ENCODE measurements at places on chromosomes 7 and 10.

DNA sequence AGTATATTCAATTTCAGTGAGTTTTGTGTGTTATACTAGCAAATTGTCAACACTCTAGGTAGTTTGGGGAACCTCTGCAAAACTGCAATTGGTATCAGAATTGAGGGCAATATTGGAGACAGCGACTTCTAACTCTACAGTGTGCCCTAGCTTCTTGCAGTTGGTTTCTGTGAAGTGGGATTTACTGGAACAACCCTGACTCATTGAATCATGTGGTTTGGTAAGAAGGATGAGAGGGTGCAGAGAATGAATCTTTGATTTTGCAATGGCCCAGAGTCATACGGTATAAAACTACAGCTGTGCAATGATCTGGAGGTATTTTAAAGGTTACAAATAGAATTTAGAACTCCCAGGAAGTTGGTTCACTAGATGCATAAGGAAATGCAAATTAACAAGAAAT lies 129.1 kb upstream of the PPP1R3A start:
- no peaks in the 10 kb centered on the region for H3K27me3 ChIP-seq
- DNase-seq, result no peak
- H3K27ac ChIP-seq, result no peak overlapping the region

DNA sequence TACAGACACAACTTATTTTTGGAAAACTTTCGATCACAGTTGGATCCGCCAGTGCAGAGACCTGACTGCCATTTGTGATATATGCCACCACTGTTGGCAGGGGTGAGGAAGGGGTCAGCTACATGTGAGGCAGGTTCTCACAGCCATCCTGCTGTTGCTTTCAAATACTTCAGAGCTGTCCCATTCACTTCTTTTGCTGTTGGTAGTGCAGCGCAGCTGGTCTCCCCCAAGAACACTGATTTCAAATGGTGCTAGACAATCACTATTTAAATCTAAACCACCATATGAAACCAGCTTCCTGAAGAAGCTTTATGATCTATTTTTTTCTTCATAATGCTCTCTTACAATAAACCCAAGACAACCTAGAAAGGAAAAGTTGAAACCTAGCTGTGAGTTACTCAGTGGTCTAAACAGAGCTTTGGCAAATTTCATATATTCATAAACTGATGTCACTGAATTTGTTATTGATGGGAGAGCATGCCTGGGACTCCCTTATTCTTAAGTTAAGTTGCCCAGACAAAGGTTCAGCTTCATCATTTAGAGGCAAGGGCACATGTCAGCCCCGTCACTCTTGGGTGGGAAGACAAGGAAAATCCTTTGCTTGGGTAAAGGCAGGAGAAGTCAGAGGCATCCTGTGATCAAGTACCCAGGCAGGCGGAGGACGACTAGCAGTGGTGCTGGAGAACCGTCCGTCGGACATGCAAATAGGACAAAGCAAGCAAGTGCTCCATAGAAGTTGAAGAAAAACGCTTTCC lies 143.4 kb upstream of the KLF14 start:
- H3K36me3 ChIP-seq, result peaks cover 8% of the 10 kb centered on the region
- no peak overlapping the region for H3K27ac ChIP-seq

- no peaks in the 10 kb centered on the region for H3K27me3 ChIP-seq
- H3K4me3 ChIP-seq, result no peak overlapping the region
- DNase-seq, result no peak
Observed at GRCh38 chr10:85647741-85648140, 718.9 kb downstream of the GRID1 start.

DNA sequence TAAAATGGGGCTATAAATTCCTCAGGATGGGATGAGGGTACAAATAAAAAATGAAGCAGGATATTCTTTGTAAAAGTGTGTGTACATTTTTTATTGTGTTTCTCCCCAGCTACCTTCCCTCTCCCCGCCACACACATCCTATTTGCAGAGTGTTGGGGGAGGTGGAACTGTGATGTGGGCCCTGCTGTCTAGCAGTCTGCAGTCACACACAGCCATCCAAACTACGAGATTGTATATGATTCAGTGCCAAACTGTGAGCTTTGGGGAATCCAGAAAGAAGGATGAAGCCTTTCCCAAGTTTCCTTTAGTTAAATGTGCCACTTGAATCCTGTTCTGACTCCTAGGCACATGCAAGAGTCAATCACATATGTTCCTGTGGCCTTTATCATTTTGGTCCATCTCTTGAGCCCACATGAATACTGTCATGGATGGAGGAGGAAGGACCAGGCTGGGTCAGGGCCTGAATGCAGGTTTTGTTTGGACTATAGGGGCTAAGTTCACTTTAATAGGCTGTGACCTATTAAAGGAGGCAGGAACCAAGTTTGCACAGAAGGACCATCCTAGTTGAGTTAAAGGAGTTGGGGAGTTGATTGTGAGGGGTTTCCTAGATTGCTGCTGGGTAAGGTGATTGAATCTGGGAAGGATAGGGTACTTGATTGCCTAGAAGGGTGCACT lies 1.1 kb upstream of the SEMA4G start:
- H3K36me3 ChIP-seq, result no peaks in the 10 kb centered on the region
- H3K4me3 ChIP-seq, result no peak overlapping the region
- DNase-seq, result no peak
- 0 out of 2 replicates have a peak, but pooled peaks cover 3% of the 10 kb centered on the region for H3K27me3 ChIP-seq

- DNase-seq, result no peak
- H3K27me3 ChIP-seq, result no peaks in the 10 kb centered on the region
- H3K4me3 ChIP-seq, result no peak overlapping the region
- H3K36me3 ChIP-seq, result peaks cover 4% of the 10 kb centered on the region
- H3K4me1 ChIP-seq, result no peaks in the 10 kb centered on the region
- H3K27ac ChIP-seq, result no peak overlapping the region
Observed at GRCh38 chr10:412109-412508, 276.9 kb downstream of the ZMYND11 start.

GRCh38 chr7:29102558-29103151 lies 43.7 kb downstream of the CPVL start:
- peak; percentile 52 for DNase-seq
- H3K4me1 ChIP-seq, result no peaks in the 10 kb centered on the region
- H3K4me3 ChIP-seq, result no peak overlapping the region

- no peak overlapping the region for H3K27ac ChIP-seq
- no peak overlapping the region for H3K4me3 ChIP-seq
- H3K27me3 ChIP-seq, result no peaks in the 10 kb centered on the region
- no peak for DNase-seq
- no peaks in the 10 kb centered on the region for H3K36me3 ChIP-seq
- peaks cover 20% of the 10 kb centered on the region for H3K4me1 ChIP-seq
Observed at GRCh38 chr7:9453521-9453920, 1020.1 kb downstream of the NXPH1 start.

DNA sequence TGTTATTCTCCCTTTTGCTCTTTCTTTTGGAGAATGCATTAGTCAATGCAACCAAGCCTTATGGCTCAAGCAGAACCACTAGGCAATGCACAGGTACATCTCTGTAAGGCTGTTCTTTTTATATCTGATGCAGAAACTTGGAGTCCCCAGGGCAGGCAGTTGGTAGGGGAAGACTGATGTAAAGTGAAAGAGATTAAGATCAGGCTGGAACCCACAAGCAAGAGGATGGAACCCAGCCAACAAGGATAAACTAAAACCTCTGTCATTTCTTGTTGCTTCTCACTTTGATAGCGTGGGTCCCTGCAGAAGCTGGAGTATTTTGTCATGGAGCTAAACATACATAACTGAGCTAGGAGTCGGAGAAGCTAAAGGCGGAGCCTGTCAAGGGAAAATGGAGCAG lies 142.9 kb downstream of the GPAM start:
- no peaks in the 10 kb centered on the region for H3K4me1 ChIP-seq
- no peak for DNase-seq
- no peak overlapping the region for H3K27ac ChIP-seq
- H3K4me3 ChIP-seq, result no peak overlapping the region

- H3K4me1 ChIP-seq, result no peaks in the 10 kb centered on the region
- no peaks in the 10 kb centered on the region for H3K27me3 ChIP-seq
- no peak overlapping the region for H3K27ac ChIP-seq
- DNase-seq, result no peak
Observed at GRCh38 chr7:140593672-140593982, 47.0 kb downstream of the DENND2A start.

DNA sequence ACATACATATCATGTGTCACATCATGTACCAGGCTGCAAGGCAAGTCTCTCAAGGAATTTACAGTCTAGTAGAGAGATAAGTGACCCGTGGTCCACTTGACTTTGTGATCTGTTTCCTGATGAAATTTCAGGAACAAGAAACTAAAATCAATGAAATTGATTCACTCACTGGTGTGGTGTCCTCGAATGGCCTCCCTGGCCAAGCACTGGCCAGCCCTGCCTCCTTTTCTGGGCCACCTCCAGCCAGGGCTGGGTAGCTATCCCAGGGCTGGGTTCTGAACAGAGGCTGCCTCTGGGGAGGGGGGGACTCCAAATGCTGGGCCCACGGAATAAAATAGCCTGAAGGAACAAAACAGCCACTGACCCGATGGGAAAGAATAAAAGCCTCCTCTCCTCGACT lies 182.2 kb downstream of the HERPUD2 start:
- no peak overlapping the region for H3K27ac ChIP-seq
- no peaks in the 10 kb centered on the region for H3K4me1 ChIP-seq
- no peaks in the 10 kb centered on the region for H3K27me3 ChIP-seq
- DNase-seq, result no peak
- H3K36me3 ChIP-seq, result no peaks in the 10 kb centered on the region

DNA sequence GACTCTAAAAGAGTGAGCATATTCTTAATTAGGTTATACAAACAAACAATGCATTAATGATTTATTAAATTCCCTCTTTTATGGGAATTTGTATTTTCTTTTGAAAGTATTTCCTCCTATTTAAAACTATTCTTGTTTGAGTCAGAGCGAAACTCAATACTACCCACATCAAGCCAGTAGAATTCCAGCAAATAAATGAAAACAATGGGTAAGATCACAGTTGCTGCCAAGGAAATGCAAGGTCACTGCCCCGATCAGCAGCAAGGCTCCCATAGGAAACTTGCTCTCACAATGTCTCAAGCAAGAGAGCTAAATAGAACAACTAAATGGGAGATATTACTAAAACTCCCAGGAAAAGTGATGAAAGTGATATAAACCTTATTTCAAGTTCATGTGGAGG lies 206.3 kb downstream of the THSD7A start:
- no peak for DNase-seq
- no peaks in the 10 kb centered on the region for H3K36me3 ChIP-seq
- H3K27ac ChIP-seq, result no peak overlapping the region
- H3K27me3 ChIP-seq, result no peaks in the 10 kb centered on the region

DNA sequence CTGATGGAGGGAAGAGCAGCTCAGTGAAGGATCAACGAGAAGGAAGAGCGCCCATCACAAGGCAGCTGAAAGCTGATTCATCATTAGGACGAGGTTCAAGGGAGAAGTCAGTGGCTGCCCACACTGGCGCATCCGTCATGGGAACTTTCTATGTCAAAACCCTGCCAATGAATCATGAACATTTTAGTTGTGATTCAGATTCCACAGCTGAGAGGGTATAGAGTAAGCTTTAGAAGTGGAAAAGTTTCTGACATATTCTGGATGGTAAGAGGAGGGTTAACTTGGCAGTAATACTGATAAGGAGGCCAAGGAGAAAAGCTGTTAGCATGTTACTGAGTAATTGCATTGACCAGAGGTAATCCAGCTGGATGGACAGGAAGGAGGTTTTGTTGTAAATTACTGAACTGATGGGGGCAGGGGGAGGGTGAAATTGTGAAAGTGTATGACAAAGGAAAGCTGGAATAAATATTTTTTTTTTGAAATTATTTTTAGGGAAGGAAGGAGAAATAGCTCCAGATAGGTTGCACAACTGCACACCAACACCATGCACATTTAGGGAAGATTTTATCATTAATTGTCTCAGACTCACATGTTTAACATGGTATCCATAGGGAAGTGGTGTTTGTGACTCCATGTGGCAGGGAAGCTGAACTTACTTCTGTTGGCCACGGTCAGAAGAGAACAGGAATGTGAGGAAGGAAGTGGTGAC lies 78.3 kb upstream of the NRP1 start:
- H3K36me3 ChIP-seq, result no peaks in the 10 kb centered on the region
- no peak overlapping the region for H3K4me3 ChIP-seq
- no peak for DNase-seq
- H3K27ac ChIP-seq, result no peak overlapping the region

DNA sequence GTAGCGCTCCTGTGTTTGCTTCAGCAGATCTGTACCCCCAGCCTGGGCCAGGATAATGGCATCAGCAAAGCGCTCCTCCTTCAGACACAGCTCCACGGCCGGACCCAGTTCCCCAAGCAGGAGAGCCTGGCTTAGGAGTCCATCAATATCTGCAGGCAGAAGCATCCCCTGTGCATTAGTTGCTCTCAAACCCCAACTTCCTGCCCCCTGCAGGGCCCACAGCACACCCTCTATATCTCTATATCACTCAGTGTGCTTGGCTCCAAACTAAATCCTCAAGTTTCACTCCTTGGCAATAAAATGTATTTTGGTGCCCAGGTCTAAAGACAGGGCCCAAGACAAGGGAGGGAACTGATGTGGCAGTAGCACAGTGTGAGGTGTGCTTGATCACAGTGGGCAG lies 21.6 kb downstream of the SEC31B start:
- DNase-seq, result no peak
- no peak overlapping the region for H3K27ac ChIP-seq
- H3K4me1 ChIP-seq, result peaks cover 20% of the 10 kb centered on the region
- H3K27me3 ChIP-seq, result no peaks in the 10 kb centered on the region

GRCh38 chr7:134602881-134603451 lies 43.7 kb upstream of the BPGM start:
- no peaks in the 10 kb centered on the region for H3K27me3 ChIP-seq
- H3K36me3 ChIP-seq, result no peaks in the 10 kb centered on the region
- H3K4me3 ChIP-seq, result no peak overlapping the region
- no peak for DNase-seq

- no peak for DNase-seq
- no peak overlapping the region for H3K27ac ChIP-seq
- H3K4me1 ChIP-seq, result peaks cover 43% of the 10 kb centered on the region
- no peak overlapping the region for H3K4me3 ChIP-seq
- H3K27me3 ChIP-seq, result no peaks in the 10 kb centered on the region
Observed at GRCh38 chr7:6164491-6164890, 107.9 kb downstream of the CYTH3 start.

- H3K4me3 ChIP-seq, result no peak overlapping the region
- no peaks in the 10 kb centered on the region for H3K27me3 ChIP-seq
- no peaks in the 10 kb centered on the region for H3K4me1 ChIP-seq
- no peak for DNase-seq
- H3K27ac ChIP-seq, result no peak overlapping the region
Observed at GRCh38 chr10:22805304-22805703, 90.9 kb upstream of the PIP4K2A start.

- no peak overlapping the region for H3K27ac ChIP-seq
- no peak for DNase-seq
- H3K36me3 ChIP-seq, result no peaks in the 10 kb centered on the region
- H3K27me3 ChIP-seq, result no peaks in the 10 kb centered on the region
- H3K4me1 ChIP-seq, result peaks cover 14% of the 10 kb centered on the region
Observed at GRCh38 chr7:37410305-37411229, 38.1 kb downstream of the ELMO1 start.

GRCh38 chr7:129373651-129374428 lies 60.4 kb upstream of the STRIP2 start:
- no peak overlapping the region for H3K27ac ChIP-seq
- no peak overlapping the region for H3K4me3 ChIP-seq
- DNase-seq, result no peak
- no peaks in the 10 kb centered on the region for H3K4me1 ChIP-seq
- H3K27me3 ChIP-seq, result no peaks in the 10 kb centered on the region
- H3K36me3 ChIP-seq, result no peaks in the 10 kb centered on the region

GRCh38 chr10:964988-965417 lies 23.2 kb upstream of the GTPBP4 start:
- H3K36me3 ChIP-seq, result no peaks in the 10 kb centered on the region
- no peak for DNase-seq
- no peaks in the 10 kb centered on the region for H3K4me1 ChIP-seq
- no peaks in the 10 kb centered on the region for H3K27me3 ChIP-seq
- no peak overlapping the region for H3K27ac ChIP-seq
- no peak overlapping the region for H3K4me3 ChIP-seq

Measured in MM.1S (cell line).